ENCODE measurements at places on chromosomes 1 and 21. TPM values are rescaled to one million over a fixed set of nuclear protein-coding genes. Genes with fewer than 3 reads are reported as not detected.

The NFIA gene
- 2.2 TPM for total RNA-seq

The GBP5 gene
- not detected for total RNA-seq

The USP1 gene
- total RNA-seq: 26.1 TPM

The PARS2 gene
- 6.3 TPM for total RNA-seq

The RCC2 gene
- total RNA-seq: 24.2 TPM

The MAP3K21 gene
- 0.18 TPM for total RNA-seq

The MATN1 gene
- 0.56 TPM for total RNA-seq

The PM20D1 gene
- total RNA-seq: not detected
